ENCODE measurements at places on chromosomes 3 and 15.

- DNase-seq = no peak
Measured at GRCh38 chr3:187025254-187025655, 94.9 kb downstream of the ST6GAL1 start.

- no peak for DNase-seq
Measured at GRCh38 chr3:190359813-190360212, 28.1 kb upstream of the CLDN16 start.

GRCh38 chr3:89467898-89468363 is 360.5 kb downstream of the EPHA3 start:
- DNase-seq = no peak

GRCh38 chr3:32492684-32493436 is 9.8 kb downstream of the CMTM6 start:
- no peak for DNase-seq
